ENCODE measurements at places on chromosomes 2 and 18.

GRCh38 chr18:58612315-58613055 is 16.4 kb downstream of the ALPK2 start:
- no peak for DNase-seq

DNA sequence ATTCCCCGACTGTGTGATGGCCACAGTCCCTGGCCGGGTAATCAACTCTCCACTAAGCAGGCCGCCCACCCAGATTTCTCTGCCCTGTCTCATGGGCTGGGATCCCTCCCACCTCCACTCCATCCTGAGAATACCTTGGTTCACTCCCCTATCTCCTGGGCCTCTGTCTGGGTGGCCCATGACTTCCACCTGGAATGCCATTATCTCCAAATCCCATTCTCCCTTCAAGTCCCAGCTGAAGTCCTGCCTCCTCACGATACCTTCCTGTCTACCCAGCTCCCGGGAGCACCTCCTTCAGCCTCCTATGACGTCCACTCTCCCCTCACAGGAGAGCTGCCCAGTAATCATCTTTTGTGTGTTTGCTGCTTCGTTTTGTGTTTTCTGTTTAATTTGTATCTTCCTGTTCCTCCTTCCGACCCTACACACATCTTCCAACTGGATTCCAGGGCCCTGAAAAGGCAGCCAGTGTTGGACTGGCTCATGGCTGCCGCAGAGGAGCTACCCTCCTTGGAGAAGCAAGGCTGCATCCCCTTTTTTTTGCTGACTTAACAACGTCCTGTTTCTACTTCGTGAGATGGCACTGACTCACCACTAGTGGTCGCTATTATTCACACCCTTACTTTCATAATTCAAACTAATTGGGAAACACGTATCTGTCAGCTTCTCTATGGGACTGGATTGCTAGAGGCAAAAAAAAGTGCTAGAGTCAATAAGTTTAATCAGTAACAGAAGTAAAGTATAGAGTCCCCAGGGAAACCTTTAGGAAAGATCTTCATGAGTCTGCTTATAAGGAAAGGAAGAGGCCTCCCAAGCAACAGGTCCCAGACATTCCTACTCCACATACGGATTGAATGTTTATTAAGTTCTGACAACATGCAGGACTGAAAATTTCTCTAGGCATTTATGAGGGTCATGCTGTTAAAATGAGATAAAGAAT is 171.9 kb upstream of the GATA6 start:
- peak; percentile 41 for DNase-seq

DNA sequence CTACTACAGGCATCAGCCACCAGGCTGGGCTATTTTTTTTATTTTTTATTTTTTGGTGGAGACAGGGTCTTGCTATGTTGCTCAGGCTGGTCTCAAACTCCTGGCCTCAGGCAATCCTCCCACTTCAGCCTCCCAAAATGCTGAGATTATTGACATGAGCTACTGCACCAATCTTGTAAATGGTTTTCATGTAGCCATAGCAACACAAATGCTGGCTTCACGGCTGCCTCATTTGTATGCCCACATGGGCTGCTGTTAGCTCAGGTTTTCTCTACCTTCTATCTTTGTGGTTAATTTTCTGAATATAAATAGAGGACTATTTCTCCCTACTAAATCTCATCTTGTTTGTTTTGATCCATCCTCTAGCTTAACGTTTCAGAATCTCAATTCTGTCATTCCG is 58.2 kb downstream of the PLEKHM3 start:
- no peak for DNase-seq

DNA sequence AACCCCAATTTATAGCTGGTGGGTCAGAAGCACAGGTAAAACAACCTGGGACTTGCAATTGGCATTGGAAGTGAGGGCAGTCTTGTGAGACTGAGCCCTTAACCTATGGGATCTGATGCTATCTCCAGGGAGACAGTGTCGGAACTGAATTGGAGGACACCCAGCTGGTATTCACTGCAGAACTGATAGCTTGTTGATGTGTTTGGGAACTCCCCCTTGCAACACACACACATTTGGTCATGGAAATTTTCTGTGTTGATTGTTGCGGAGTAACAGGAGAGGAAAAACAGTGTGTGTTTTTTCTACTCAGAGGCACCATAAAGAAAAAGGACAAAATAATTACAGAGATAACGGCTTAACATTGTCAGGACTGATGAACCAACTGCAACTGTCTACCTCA is 16.1 kb downstream of the TPGS2 start:
- DNase-seq, result no peak

DNA sequence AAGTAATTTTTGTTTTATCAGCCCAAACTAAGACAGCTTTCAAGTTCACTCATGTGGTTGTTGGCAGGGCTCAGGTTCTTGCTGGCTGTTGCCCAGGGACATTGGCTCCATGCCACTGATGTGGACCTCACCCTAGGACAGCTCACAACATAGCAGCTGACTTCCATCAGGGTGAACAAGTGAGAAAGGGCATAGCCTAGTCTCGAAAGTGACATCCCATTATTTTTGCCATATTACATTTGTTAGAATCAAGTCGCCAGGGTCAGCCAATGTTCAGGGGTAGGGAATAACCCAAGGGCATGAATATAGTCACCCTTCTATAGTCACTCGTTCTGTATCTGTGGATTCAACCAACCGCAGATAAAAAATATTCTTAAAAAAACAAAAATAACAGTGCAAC is 10.7 kb upstream of the CWC22 start:
- no peak for DNase-seq

- DNase-seq, result no peak
Observed at GRCh38 chr2:29987146-29987545, 65.8 kb upstream of the ALK start.

DNA sequence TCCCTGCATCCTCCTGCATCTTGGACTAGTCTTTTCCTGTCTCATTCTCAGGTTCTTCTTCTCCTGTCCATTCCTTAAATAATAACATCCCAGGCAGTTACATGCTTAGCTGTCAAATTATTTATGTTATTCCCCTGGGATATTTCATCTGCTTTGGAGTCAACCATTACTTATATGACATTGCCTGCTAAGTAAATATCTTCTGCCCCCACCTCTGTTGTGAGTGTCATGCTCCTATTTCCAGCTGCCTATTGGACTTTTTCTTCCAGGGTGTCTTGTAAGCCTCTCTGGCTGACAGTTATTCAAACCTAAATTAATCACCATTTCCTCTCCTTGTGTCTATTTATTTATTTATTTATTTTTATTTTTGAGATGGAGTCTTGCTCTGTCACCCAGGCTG is 124.7 kb upstream of the RASGRP3 start:
- DNase-seq, result no peak

GRCh38 chr2:25438793-25439192 is 97.1 kb upstream of the DNMT3A start:
- no peak for DNase-seq

- DNase-seq, result peak; percentile 60
Observed at GRCh38 chr2:162153608-162154224, 1.7 kb upstream of the GCG start.

DNA sequence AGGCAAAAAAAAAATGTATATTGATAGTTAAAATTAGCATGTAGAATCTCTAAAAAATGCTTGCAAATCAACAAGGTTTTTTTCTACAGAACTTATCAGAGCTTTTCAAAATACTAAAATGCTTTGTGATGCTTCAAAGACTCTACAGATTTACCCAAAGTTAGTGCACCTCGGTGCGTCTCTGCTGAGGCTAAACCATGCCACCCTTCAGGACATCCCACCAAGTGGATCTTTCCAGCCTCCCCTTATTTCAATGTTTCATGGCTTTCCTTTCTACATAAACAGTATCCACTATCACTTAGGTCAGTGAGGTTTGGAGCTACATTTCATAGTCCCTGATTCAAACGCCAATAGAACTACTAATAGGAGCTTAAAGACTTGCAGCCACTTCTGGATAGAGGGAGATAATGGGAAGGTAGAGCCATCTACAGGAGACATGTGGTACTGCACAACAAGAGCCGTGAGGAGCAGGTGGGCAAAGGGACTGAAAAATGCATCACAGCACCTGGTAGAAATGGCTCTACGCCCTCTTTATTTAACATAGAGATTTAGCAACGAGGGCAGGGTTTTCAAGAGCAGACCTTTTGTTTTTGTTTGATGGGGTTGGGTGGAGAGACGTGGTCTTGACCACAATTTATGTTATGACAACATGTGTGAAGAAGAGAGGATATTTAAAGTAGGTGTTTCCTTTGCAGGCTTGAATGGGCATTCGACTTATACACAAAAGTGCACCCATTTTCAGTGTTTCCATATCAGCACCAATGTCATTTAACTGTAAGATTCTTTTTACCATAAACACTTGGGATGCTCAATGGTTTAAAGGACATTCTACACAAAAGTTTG is 56.1 kb upstream of the SLC35G4 start:
- DNase-seq, result no peak

All from CD4-positive, alpha-beta T cell (primary cell).